ENCODE measurements at places on chromosomes 3 and 15. TPM values are rescaled to one million over a fixed set of nuclear protein-coding genes. Genes with fewer than 3 reads are reported as not detected.
A peak's percentile ranks its signal among the peaks of the same experiment; 100 is the strongest.

Gene HHLA2
- total RNA-seq = 7.2 TPM

Gene MANF
- total RNA-seq = 0.58 TPM

Gene ZNF660
- 12.5 TPM for total RNA-seq

Gene CCR9
- total RNA-seq = not detected

Gene SLITRK3
- total RNA-seq = not detected

Gene MST1
- 172 TPM for total RNA-seq

Gene GUCA1C
- not detected for total RNA-seq

Gene GOLIM4
- total RNA-seq = 44.4 TPM

Gene GPR160
- 70.1 TPM for total RNA-seq

GRCh38 chr15:43199945-43200488 is 14.8 kb downstream of the CCNDBP1 start:
- no peak for DNase-seq

- DNase-seq = no peak
These were observed 59.5 kb downstream of the PIK3CB start for GRCh38 chr3:138775254-138775595.

DNA sequence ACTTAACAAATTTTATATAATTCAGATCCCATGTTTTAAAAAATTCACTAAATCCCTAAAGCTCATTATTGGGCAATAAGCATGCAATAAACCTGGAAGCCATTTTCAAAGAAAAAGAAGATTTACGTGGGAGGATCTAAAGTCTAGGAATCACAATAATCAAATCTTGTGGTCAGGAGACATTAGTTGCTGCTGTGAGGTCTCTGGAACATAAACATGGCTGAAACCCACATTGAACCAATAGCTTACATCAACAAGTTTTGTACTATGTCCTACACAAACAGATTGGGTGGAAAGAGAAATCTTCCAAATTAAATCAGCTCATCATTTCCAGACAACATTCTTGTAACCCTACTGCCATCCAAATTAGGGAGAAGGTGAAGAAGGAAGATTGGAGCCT is 121.9 kb upstream of the EPHA3 start:
- DNase-seq = no peak

DNA sequence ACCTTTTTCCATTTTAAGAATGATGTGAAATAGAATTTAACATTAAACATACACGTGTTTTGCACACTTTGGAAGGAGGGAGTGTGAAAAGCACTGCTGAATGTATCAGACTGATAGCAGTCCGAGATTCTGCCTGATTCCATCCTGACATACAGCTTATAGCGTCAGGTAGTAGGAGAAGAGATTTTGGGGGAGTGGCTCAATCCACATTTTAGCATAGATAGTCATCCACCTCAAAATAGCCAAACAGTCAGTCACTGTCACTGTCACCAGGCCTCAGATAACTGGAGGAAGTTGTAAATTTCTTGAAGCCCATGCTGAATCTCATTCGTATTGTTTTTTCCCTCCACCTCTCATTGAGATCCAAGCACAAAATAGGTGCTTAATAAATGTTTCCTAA is 35.4 kb upstream of the ARHGEF26 start:
- DNase-seq = no peak

- DNase-seq = no peak
These were observed 170.8 kb upstream of the LINGO1 start for GRCh38 chr15:77803487-77803886.

DNA sequence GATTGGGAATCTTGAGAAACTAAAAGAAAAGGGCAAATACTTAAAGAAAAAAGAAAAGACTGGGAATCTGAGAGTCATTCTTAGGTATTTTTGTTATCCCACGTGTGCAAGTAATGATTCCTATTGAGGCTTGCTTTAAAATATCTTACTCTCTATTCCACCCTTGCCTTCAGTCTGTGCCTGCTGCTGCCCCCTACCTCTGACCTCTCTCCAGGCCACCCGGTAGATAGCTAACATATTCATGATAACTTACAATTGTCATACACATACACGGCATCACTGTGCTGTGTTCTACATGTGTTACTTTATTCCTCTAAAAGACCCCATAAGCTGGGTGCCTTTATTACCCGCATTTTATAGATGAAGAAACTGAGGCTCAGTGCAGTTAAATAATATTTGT is 27.8 kb upstream of the ATP13A3 start:
- DNase-seq = no peak

DNA sequence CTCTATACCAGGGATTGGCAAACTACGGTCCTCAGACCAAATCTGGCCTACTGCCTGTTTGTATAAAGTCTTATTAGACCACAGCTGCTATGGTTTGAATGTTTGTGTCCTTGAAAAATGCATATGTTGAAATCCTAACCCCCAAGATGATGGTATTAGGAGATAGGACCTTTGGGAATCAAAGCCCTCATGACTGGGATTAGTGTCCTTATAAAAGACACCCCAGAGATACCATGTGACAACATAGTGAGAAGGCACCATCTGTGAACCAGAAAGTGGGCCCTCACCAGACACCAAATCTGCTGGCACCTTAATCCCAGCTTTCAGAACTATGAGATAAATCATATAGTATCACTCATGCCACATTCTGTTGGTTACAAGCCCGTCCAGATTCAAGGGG is 7.4 kb downstream of the HMCES start:
- no peak for DNase-seq

GRCh38 chr3:39141171-39141995 is 12.0 kb downstream of the CSRNP1 start:
- DNase-seq = peak; percentile 91

DNA sequence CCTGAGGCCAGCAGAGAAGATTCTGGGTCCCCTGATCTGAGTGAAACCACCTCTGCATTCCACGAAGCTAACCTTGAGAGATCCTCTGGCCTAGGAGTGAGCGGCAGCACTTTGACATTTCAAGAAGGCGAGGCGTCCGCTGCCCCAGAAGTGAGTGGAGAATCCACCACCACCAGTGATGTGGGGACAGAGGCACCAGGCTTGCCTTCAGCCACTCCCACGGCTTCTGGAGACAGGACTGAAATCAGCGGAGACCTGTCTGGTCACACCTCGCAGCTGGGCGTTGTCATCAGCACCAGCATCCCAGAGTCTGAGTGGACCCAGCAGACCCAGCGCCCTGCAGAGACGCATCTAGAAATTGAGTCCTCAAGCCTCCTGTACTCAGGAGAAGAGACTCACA is 36.4 kb downstream of the HAPLN3 start:
- DNase-seq = no peak

DNA sequence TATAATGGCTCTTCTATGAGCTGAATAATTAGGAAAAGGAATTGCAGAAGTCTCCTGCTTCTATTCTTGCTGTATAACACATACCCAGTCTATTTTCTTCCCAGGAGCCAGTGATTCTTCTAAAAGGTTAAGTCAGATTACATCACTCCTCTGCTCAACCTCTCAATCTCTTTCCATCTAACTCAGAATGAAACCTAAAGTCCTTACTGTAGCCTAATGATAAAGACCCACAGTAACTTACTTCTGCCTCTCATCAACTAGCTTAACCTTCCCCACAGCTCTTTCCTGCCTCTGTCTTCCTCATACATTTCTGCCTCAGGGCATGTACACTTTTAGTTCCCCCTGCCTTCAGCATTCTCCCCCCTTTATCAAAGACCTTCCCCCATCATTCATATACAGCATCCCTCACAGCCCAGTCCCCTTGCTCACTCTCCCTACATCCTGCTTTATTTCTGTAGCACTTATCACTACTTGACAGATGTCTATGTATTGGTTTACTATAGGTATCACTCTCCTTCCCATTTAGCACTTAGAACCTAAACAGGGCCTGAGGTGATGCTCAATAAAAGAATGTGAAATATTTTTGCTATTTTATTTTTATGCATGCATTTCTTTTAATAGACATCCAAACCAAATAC is 28.5 kb upstream of the CMTM6 start:
- no peak for DNase-seq

GRCh38 chr3:10450494-10451440 is 54.6 kb downstream of the ATP2B2 start:
- no peak for DNase-seq

- DNase-seq = no peak
These were observed 147.9 kb upstream of the CGNL1 start for GRCh38 chr15:57228395-57228794.

DNA sequence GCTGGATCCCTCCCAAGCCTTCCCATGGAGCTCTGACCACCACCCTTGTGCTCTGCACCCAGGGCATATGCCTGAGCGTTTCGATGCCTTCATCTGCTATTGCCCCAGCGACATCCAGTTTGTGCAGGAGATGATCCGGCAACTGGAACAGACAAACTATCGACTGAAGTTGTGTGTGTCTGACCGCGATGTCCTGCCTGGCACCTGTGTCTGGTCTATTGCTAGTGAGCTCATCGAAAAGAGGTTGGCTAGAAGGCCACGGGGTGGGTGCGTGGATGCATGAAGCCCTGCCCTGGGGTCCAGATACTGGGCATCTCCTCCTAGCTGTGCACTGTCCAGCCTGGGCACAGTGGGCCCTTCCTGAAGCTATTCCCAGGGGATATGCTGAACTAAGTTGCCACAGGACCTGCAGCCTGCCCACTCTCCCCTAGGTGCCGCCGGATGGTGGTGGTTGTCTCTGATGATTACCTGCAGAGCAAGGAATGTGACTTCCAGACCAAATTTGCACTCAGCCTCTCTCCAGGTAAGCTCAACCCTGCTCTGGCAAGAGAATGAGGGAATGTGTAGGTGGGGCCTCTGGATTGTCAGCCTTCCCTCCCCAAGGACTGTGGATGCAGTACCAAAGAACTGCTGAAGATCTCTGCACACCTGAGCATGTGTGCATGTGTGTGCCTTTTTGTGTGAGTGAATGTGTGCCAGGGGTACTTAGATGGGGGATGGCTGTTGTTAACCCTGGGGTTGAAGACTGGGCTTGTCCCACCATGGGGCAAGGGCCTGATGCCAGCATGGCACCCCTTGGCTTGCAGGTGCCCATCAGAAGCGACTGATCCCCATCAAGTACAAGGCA is 2.1 kb downstream of the MYD88 start:
- peak; percentile 21 for DNase-seq

- DNase-seq = peak; percentile 46
These were observed 10.6 kb downstream of the PARP14 start for GRCh38 chr3:122691195-122691594.

- no peak for DNase-seq
These were observed 115.1 kb downstream of the TAFA4 start for GRCh38 chr3:68817243-68817642.

DNA sequence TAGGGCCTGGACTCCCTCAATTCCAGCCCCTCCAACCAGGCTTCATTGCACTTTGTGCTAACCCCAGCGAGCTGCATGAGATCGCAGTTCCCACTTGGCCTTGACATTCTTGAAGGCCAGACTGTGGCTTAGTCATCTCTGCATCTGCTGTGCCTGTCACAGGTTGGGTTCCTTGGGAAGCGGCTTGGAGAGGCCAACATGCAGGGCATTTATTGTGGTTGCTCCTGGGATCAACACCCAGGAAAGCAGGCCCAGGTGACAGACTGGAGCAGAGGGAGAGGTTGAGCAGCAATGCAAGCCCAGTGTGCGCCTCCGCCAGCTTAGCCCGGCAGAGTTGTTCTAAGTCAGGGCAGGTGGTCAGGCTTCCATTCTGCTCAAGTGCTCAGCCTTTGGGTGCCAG is 10.5 kb downstream of the ABCF3 start:
- no peak for DNase-seq

DNA sequence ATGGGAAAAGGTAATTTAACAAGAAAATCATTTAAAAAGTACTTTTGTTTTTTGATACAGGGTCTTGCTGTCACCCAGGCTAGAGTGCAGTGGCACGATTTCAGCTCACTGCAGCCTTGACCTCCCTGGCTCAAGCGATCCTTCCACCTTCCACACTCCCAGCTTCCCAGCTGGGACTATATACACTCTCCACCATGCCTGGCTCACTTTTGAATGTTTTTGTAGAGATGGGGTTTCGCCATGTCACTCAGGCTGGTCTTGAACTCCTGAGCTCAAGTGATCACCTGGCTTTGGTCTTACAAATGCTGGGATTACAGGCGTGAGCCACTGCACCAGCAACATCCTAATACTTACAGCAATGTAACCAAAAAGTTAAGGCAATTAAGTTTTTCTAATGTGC is 3.5 kb upstream of the ZBTB11 start:
- DNase-seq = no peak

GRCh38 chr3:56453011-56453410 is 15.3 kb downstream of the ERC2 start:
- DNase-seq = no peak

DNA sequence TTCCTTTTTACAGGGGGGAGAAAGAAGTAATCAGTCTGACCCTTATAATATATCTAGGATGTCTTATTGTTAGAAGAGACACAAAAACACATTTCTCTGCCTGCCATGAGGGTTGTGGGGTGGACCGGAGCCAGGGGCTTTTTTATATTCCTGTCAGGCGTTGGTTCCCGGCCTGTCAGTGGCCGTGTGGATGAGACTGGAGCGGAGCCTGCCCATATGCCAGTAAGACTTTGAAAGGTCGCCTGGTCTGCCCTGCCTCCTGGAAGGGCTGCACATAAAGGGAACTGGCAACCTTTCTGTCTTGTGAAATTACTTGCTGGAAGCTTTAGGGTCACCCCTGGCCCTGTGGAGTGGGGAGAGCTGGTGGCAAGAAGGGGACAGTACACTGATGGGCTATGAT is 34.7 kb downstream of the MAP3K13 start:
- DNase-seq = no peak

- DNase-seq = no peak
These were observed 57.1 kb downstream of the TRAK1 start for GRCh38 chr3:42148086-42148848.

DNA sequence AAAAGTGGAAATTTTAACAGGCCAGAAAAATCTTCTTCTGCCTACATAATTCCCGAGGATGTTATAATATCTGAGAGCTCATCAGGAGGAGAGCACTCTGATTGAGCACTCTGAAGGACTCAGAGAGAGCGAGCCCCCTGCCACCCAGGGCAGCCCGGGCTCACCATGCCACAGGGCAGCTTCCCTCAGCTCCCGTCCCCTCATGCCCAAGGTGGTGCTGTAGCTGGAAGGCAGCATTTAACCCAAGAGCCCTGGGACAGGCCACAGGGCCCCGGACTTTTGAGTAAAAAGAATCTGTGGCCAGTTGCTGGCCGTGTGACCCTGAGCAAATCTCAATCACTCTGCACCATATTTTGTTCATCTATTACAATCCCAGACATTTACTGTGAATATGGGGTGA is 23.5 kb upstream of the RAD18 start:
- no peak for DNase-seq

GRCh38 chr3:186520957-186521842 is 23.0 kb downstream of the CRYGS start:
- no peak for DNase-seq

DNA sequence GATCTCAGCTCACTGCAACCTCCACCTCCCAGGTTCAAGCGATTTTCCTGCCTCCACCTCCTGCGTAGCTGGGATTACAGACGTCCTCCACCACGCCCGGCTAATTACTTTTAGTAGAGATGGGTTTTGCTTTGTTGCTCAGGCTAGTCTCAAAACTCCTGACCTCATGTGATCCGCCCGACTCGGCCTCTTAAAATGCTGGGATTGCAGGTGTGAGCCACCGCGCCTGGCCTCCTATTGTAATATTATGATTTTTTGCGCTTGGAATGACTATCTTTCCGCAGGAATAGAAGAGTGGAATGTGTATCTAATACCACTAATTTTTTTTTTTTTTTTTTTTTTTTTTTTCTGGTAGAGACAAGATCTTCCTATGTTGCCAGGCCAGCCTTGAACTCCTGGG is 1.8 kb downstream of the ARL8B start:
- DNase-seq = no peak
